NCI-H1930 (cell line): ENCODE measurements at places on chromosomes 1 and 21.

DNA sequence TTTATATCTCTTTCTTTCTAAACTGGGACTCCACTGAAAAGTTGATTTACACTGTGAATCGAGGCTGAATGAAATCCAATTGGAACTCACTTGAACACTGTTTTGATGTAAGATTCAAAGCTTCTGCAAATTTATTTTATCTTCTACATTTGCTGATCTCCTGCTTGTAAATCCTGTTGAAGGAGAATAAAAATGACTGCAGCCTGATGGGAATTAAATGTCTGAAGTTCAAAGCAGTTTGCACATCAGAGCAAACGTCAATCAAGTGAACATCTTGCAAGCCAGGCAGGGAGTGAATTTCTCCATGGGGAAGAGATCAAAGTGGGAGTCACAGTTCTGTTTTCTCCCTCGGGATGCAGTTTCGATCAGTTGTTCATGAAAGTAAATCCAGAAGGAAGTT is 127.2 kb downstream of the CACHD1 start:
- no peak for DNase-seq

DNA sequence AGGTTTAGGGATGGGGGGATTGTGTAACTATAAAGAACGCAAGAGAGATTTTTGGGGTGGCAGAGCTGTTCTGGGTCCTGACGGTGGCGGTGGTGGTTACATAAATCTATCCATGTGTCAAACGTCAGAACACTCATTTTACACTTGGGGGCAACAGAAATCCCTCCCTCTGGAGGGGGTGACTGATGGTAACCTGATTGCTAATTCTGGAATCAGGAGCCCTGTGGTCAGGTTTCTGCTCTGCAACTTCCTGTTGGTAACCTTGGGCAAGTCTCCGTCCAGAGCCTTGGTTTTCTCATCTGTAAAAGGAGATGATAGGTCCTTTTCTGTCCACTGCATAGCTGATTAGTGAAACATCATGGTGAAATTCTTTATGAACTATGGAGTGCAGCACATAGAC is 40.9 kb downstream of the ALPL start:
- DNase-seq: no peak

DNA sequence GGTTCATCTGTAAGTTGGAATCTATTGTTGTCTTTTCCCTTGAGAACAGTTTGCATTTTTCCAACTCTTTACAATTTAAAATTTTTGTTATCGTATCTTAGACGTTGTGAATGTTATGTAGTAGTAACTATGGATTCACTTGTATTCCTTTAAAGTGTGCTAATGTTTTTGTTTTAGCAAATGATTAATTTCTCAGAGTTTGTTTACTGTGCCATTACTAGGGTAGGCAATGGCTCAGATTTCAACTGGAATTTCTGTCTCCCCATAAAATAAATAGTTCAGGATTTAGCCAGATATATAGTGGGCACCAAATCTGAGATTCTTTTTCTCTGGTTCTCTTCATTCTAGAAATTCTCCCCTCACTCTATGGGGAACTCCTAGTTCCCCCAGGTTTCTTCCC is 896.5 kb downstream of the PLA2G4A start:
- DNase-seq: no peak

DNA sequence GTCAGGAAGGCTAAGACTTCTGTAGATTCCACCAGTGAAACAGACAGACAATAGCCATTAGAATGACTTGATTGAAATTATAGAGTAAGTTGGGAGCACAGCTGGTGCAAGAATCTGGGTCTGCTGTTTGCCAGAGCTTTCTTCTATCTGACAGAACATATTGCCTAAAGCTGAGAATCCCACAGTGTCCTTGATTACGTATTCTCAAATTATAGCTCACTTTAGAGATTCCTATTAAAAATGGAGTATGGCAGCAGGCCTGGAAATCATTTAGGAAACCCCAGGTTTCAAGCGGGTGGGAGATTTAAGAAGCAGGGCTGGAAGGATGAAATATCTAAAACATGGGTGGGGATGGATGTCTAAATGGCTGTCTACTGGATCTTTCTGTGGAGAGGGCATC is 639.7 kb upstream of the CXADR start:
- no peak for DNase-seq

DNA sequence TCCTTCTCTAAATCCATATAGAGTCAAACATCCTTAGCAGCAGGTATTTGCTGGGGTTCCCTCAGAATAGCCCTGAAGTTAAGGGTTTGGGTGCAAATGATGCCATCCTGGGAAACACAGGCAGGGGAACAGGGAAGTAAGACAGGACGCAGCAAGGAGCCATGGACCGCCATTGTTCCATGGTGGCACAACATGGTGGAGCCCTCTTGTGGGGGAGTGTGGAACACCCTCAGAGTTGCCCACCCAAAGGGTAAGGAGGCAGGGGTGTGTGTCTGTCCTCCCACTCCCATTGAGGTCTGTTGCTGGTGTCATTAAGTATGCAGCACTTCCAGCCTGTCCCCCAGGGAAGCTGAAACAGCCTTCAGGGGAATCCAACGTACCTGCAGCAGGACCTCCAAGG is 20.4 kb upstream of the RCAN1 start:
- DNase-seq: peak; percentile 20

DNA sequence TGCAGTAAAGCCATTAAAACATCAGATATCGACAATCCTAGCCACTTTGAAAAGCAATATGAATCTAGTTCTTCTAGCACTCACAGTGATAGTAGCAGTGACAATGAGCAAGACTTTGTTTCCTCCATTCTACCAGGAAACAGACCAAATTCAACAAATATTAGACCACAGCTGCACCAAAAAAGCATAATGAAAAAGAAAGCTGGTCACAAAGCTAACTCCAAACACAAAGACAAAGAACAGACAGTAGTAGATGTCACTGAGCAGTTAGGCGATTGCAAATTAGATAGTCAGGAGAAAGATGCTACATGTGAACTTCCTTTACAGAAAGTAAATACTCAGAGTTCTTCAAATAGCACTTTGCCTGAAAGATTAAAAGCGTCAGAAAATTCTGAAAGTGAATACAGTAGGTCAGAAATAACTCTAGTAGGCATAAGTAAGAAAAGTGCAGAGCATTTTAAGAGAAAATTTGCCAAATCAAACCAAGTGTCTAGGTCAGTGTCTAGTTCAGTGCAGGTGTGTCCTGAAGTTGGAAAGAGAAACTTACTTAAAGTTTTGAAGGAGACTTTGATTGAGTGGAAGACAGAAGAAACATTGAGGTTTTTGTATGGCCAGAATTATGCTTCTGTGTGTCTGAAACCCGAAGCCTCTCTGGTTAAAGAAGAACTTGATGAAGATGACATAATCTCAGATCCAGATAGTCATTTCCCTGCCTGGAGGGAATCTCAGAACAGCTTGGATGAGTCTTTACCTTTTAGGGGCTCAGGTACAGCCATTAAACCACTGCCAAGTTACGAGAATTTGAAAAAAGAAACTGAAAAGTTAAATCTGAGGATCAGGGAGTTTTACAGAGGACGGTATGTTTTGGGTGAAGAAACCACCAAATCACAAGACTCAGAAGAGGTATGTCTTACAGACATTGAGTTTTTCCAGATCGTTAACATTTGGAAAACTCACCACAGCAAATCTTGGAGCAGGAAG is 24.9 kb downstream of the RPAP2 start:
- DNase-seq: no peak
